ENCODE measurements at places on chromosomes 7 and 10.

DNA sequence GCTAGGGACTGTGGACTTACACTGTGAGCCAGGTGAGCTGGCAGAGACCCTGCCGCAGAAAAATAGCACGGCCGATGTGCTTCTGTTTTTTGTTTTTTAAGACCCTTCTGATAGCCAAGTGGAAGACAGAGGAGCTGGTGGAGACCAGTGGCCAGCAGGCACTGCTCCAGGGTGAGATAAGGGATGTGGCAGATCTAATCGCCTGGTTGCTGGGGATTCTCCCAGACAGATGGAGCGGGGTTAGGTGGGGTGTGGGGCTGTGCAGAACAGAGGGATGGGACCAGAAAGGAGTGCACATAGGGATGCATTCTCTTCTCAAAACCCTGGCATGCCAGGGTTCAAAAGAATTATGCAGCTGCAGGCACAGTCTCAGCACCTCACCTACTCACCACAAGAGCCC, 82.2 kb downstream of the VOPP1 start:
- DNase-seq, result no peak

- no peak for DNase-seq
These were observed 39.9 kb upstream of the GOT1 start for GRCh38 chr10:99470327-99470726.

DNA sequence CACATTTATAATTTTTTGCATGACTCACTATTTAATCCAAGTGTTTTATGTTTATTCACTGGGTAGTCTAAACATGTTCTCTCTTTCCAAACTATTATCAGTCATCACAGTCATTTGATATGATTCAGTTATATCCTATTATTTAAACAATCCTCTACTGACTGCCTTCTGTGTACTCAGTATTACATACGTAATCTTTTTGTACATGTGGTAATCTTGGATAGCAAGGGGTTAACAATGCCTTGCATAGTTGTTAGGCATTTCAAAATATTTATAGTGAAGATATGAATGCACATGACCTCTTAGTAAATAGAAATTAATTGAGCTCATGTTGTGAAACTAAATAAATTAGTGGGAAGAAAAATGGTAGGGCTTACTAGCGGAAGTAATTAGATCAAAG, 379.4 kb upstream of the KIAA1217 start:
- no peak for DNase-seq

DNA sequence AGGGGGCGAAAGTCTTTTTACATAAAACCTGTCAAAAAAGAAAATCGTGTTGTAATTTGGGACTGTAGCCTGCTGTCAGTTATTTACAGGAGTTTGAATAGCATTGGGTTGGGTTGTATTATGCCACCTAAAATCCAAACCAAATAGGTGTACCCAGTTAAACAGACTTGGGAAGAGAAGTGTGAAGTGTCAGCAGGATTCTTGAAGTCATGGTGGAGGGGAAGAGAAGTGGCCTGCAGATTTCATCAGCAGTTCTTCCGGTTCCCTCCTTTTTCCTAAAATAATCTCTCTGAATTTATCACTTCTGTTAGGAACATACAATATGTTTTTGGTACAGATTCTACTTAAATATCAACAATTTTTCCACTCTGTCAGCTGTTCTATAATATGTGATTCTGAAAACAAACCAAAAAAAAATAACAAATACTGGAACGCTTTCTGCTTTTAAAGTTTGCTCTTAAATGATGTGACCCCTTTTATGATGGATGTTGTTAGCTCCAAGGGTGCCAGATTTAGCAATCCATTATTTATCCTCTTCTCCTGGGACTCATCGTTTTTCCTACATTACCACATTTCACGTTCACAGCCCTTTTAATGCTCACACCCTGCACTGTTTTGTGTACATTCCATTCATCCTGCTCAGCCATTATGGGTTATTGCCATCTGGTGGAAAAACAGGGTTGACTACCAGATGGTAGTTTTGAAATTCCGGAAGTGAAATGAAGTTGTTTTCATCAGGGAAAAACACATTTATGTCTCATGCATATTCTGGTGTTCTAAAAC, 18.7 kb upstream of the ARHGAP12 start:
- no peak for DNase-seq

DNA sequence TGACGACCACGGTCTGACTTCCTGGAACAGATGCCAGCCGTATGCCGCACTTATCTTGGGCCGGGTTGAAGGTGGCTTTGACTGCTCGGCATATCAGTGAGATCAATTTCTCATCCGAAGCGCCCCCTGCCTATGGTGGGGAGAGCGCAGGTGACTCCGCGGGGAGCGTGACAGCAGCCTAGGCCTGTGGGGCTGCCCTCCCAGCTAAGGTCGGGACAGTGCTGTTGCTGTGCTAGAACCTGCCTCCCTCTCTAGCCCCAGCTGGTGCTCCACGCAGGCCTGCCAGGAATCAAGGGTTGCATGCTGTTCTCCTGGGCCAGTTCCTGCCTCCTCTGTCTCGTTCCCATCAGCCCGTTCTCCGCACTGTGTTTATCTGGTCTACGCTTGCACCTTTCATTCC, 49.8 kb downstream of the PODXL start:
- no peak for DNase-seq

DNA sequence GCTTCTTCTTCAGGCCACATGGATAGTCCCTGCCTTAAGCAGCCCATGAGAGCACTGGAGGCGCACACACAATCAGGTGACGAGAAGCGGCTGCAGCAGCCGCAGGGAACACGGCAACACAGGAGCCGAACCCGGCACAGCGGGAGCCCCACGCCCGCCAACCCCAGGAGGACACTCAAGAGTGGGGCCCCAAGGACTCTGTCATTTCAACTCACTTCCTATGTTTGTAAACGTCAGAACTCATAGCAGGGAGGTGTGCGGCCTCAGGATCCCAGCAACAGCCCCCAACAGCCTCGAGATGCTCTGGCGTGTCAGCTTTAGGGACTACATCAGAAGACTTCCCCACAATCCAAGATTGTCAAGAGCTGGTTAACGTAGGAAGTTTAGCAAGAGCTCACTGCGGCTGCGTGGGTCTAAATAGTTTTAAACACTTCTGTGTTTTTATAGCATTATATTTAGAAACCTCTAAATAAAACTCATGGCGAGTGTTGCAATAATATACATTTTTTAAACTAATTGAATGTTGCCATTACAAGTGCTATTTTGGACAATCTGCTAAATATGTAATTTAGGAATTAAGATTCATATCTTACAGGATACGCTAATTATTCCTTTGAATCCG, 123.4 kb downstream of the MAD1L1 start:
- no peak for DNase-seq

- DNase-seq, result no peak
These were observed 87.5 kb downstream of the PARD3 start for GRCh38 chr10:34727595-34728033.

GRCh38 chr10:93600446-93601145, 439 bp downstream of the RBP4 start:
- no peak for DNase-seq

GRCh38 chr10:60525716-60526585, 136.3 kb upstream of the ANK3 start:
- DNase-seq, result no peak

DNA sequence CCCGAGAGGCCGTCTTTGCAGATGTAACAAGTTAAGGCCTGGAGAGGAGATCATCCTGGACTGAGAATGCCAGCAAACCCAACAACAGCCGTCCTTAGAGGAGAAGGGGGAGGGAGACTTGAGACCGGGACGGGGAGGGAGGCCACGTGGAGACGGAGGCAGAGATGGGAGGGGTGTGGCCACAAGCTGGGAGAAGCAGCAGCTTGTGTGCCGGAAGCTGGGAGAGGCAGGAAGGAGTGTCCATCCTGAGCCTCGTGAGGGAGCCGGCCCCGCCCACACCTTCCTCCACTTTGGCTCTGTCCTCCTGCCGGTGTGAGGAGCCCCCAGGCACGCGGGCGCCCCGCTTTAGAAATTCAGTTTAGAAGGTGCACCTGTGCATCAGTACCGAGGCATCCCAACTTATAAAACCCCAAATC, 95.7 kb downstream of the DNAJB6 start:
- DNase-seq, result peak; percentile 55

- DNase-seq, result no peak
These were observed 200.0 kb downstream of the ZMYND11 start for GRCh38 chr10:335151-335800.

DNA sequence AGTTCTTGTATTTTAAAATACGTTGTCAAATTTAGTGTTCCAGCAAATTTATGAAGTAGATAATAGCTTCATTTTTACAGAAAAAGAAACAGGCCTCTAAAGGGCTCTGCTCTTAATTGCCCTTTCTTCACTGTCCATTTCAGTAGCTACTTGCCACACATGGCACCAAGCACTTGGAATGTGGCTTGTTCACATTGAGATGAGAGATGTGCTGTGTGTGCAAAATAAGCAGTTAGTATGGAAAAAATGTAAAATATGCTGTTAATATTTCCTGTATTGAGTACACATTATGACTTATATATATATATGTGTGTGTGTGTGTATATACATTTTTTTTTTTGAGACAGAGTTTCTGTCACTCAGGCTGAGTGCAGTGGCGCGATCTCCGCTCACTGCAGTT, 19.5 kb downstream of the RBM33 start:
- DNase-seq, result no peak

DNA sequence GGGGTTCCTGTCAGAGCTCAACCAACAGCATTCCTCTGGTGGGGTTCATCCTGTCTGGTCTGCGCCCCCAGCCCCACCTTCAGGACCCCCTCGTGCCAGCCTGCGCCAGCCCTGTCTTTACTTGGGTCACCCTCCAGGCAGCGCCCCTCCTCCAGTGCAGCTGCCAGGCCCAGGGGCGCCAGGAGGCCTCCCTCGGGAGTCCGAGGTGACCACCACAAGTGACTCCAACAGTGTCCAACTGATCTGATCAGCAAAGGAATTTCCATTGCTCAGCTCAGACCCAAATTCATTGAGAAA, 10.6 kb downstream of the WDR86 start:
- DNase-seq, result no peak

GRCh38 chr10:115441907-115442545, 348.9 kb downstream of the ATRNL1 start:
- DNase-seq, result no peak

DNA sequence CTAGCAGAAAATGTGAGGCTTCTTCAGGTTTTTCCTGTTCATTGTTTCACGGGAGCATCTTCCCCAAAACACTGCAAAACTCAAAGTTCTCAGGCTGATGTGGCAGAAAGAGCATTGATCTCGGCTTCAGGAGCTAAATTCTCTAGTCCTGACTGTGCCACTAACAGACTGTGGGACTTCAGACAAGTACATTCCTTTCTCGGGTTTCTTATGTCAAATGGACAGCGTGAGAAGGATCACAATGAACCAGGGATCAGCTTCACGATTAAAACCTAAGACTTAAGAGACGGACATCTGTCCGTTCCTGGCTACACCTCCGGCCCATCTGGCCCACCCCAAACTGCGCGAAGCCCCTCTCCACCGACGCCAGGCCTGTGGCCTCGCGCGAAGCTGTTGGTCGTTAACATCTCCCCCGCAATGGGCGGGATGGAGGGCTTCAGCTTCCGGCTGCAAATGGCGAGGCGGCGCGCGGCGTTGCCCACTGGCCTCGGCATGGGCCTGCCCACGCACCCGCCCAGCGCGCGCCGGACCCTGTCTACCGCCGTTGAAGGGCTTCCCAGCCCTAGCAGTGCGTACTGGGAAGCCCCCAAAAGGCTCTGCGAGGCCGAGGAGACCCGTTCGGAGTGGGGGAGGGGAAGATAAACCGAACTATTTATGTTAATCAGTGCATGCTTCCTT, 549 bp upstream of the DDX50 start:
- DNase-seq, result peak; percentile 36

- DNase-seq, result no peak
These were observed 117.0 kb upstream of the PTPRZ1 start for GRCh38 chr7:121755818-121756552.

GRCh38 chr7:146670532-146670931, 553.9 kb downstream of the CNTNAP2 start:
- no peak for DNase-seq

GRCh38 chr7:50660830-50661175, 95.6 kb upstream of the DDC start:
- no peak for DNase-seq
